ENCODE measurements at places on chromosomes 7 and 10.

- no peak for DNase-seq
Observed at GRCh38 chr10:14024329-14025202, 306.2 kb downstream of the FRMD4A start.

DNA sequence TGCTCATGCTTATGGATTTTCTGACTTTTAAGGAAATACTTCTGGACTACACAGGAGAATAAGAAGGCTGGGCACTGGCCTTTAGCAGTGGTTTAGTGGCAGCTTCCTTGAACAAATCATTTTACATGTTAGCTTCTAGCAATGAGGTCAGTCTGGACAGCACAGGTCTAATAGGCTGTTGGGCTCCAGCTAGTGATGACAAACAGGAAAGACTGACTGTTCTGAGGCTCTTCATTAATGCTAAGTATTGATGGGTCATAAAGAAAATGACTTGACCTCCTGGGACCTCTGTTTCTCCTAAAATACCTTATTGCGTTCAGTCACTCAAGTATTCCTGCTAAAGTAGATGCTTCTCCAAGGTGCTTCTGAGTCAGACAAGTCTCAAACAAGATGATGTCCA is 4.9 kb upstream of the RHOBTB1 start:
- DNase-seq = no peak

DNA sequence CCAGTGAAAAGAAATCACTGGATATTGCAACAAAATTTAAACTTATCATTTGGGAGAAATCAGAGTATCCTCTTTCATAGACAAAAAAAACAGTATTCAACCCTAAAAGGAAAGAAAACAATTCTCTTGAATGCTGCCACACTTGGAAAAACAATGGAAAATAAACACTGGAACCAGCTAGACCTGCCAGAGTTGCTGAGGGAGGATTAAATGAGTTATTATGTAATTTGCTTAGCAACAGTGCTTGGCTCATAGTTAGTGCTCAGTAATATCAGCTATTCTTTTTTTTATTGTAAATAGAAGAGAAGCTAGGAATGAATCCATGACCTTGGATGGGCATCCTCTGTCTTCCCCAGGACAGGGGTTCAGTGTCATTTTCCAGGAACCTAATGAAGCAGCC is 11.0 kb upstream of the ZNF273 start:
- no peak for DNase-seq

DNA sequence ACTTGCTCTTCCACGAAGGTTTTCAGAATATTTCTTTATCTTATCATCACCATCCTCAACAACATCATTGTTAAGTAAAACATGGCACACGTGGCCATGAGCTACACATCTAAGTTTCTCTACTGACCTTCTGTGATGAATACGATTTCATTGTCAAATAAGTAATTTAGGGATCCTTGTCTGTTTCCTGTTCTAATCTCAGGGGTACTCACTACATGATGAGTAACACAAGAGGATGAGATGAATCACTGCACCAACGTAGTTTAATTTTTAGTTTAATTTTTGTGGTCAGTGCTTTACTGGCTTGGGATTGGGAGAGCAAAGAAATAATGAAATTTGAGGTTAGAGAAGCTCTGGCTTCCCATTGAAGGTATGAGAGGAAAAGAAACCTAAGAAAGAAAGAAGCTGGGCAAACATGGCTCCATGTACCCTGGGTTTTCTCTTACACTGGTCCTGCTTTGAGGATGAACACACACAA is 461.9 kb upstream of the KLF6 start:
- DNase-seq = no peak

DNA sequence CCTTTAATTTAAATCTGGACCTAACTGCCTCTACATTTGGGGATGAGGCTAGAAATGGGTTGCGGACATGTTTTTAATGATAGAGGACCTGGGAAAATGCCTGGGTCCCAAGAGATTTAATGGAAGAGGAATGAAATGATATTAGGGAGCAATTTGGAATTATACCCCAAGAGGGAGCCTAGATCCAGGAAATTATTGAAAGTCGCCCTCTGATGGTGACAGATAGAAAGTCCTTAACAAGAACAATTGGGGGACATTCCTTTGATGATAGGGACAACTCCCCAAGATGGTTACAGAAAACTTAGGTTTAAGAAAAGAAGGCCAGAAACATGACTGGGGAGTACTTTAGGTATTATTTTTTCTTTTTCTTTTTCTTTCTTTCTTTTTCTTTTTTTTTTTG is 9.5 kb upstream of the TSGA13 start:
- DNase-seq = no peak

DNA sequence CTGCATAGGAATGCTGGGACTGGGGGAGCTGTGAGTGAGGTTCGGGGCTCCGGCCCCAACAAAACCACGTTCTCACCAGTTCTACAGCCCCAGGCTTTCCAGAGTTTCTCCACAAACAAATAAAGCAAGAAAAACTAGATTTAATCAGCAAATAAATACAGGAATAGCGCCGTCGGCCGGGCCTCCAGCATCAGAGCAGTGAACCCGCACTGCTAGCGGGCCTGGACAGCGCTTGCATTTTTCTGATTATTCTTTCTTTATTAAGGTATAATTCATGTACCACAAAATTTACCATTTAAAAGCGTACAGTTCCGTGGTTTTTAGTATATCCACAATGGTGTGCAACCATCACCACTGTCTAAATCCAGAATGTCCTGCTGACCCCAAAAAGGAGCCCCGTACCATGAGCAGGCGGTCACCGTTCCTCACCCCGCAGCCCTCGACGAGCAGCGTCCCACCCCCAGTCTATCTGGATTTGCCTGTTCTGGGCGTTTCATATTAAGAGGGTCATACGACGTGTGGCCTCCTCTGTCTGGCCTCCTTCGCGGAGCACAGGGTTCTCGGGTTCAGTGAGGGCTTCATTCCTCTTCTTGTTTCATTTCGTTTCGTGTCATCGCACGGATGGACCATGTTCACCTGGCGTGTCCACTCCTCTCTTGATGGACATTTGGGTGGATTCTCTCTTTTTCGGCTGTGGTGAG is 35.5 kb upstream of the FOXL3 start:
- no peak for DNase-seq

DNA sequence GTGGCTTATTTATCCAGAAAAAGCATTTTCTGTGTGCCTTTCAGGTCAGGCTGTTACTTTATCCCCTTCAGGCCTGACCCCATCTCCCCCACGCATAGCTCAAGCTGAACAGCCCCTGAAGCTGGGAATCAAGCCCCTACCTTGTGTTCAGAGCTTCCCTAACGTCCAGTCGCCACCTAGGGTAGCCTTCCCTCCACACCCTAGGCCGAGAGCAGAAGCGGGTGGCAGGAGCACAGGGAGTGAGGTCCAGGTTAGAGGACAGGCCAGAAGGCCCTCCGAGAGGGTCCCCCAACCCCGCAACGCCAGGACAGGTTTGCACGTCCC is 479 bp upstream of the SEMA4G start:
- no peak for DNase-seq

DNA sequence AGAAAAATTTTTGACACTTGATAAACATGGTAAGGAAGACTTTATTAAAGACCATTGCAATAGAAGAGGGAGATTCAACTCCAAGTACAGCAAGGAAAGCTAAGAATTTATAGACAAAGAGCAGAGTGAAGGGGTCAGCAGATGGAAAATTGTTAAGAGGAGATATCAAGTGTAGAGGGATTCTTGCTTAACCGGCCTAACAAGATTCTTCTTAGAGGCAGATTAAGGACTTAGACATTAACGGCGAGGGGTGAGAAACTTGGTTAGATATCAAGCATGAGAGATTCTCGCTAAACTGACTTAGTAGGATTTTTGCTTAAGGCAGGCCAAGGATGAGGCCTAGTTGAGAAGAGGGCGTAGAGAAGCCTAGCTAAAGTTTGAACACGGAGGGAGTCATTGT is 76.0 kb downstream of the ITGB1 start:
- DNase-seq = no peak

DNA sequence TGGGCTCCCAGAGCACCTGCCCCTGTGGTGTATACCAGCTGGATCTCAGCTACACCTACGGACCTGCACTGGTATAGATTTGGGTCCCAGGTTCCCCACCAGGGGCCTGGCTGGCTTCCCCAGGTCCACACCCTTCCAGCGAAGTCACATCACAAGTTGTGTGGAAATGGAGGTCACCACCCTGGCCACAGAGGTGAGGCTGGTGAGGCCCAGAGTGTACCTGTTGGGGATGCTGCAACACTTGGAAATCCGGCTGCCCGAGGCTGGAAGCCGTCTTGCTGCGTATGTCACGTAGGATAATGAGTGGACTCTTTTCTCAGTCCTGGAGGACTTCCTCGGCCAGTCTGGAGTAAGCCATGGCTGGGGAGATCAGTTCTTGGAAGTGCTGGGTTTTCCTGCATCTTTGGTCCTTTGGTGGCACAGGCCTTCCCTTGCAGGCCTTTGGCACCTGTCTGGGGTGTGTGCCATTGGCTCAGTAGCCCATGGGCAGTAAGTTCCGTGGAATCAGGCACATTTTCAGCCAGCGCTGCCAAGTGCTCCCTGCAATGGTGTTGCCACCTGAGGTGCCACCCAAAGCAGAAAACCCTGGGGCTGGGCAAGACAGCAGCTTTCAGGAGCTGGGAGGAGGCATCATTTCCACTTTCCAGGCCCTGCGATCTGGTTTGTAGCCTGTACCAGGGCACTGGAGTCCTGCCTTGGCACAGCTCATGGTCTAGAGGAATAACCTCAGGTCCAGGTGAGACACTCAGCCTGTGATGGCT is 97.9 kb downstream of the LHPP start:
- DNase-seq = no peak

DNA sequence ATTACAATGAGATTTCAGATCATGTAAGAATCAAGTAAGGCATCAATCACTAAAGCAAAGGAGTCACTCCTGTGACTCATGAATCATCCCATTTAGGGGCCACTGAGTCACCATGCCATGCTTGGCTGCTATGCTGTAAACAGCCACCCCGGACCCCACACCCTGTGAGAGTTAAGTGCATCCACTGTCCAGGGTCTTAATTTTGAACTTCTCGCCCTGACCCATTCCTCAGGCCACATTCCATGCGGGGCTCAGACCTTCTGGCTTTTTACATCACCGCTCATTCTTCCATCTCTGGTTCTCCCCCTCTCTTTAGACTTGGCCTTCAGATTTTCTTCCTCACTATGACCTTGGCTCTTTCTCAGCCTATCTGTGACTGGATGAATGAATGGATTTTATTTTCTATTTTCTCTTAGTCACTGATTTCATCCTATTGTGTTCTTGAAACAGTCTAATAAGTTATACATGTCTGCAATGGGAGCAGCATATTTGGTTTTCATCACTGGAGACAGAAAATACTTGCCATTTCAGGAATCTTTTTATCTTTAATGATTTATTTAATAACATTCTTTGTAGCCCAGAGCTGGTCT is 239.6 kb downstream of the SKIDA1 start:
- DNase-seq = no peak

DNA sequence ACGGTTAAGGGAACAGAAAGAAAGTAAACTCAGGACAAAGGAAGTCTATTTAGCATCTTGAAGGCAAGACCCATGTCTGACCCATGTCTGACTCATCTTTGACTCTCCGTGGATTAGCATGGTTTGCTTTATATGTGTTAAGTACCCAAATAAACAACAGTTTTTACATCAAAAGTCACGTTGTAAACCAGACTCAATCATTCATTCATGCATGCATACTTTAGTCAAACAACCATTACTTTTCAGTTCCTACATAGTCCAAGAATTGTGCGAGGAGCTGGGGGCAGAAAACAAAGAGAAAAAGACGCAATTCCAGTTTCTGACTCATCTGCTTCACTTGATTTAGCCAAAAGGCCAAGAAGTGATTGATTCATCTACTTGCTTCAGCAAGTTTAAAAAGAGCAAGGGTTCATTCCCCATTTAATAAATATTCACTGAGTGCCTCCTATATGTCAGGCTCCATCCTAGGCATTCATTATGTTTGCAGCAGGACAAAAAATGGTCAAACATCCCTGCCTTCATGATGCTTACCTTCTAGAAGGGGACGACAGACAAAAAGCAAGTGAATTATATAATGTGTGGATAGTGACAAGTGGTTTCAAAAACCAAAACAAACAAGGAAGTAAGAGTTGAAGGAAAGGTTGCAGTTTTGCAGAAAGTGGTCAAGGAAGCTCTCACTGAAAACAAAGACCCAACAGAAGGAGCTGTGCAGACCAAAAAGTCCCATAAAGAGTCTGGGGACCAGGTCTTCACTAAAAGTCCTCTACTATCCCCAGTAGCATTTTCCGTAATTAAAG is 116.2 kb downstream of the FAM107B start:
- DNase-seq = no peak

GRCh38 chr10:103696411-103697145 is 158.8 kb downstream of the SH3PXD2A start:
- DNase-seq = peak; percentile 53

- DNase-seq = no peak
Observed at GRCh38 chr10:101851411-101852116, 8.0 kb upstream of the KCNIP2 start.

DNA sequence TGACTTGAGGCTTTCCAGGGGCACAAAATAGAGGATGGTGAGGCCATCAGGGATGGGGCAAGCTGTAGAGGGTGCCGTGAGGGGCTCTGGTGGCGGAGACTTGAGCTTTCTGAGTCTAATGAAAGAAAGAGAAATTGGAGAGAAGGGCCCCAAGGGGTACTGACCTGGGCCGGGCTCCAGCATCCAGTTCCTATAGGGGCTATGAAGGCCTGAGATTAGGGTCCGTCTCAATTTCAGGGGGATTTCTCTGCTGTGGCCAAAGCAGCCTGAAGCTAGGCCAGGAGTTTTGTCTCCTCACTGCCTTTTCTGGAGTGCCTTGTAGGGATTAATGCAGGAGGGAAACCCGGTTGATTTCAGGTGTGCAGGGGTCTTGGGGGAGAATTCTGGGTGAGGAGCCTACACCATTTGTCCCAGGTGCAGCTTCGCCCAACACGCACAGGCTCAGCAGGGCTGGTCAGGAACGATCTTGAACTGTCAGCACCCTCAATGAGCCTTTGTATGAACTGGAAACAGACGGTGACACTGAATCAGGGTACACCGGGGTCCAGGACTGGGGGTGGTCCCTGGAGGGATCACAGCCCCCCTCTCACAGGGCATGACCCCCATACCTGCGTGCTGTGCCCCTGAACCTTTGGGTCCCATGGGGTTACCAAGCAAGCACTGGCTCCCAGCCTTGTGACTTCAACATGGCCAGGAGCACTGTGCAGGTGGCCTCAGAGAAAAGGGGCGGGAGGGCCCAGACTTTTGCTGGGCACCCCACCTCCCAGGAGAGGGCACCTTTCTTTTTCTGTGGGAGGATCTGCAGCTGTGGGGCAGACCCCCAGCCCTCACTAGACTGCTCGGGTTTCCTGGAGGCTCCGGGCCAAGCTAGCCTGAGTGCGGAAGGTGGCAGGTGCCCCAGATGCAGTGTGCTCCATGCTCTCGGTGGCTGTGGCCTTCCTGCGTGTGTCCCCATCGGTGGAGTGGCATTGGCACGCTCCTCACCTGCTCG is 122.9 kb upstream of the RET start:
- DNase-seq = no peak

- peak; percentile 83 for DNase-seq
Observed at GRCh38 chr10:96832721-96833219, 672 bp downstream of the LCOR start.

Data from stimulated activated CD8-positive, alpha-beta memory T cell treated with anti-CD3 and anti-CD28 coated beads, Interleukin-15, amount 100 ng/mL, for 4 hours (primary cell).